Stimulated activated CD4-positive, alpha-beta T cell treated with anti-CD3 and anti-CD28 coated beads, TNF-alpha, amount 100 ng/mL, for 1 hour (primary cell): ENCODE measurements at places on chromosomes 16 and 17.

GRCh38 chr16:3149630-3150345 lies 15.0 kb downstream of the ZNF213 start:
- DNase-seq: no peak

DNA sequence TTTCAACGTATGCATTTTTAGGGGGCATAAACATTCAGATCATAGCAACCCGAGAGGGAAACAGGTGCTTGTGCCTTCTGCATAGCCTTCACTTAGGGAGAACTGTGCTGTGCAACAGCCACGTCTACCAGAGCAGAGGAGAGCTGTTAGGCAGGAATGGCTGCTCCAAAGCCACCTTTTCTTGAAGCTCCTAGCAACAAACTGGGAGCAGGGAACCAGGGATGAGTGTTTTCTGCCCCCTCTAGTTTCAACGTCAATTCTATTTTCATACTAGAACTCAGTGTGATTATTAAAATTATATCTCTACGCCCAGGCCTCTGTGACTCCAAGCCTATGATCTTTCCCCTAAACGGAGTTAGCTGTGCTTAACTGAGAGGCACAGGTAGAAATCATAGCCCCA lies 290.0 kb downstream of the HAPSTR1 start:
- no peak for DNase-seq

DNA sequence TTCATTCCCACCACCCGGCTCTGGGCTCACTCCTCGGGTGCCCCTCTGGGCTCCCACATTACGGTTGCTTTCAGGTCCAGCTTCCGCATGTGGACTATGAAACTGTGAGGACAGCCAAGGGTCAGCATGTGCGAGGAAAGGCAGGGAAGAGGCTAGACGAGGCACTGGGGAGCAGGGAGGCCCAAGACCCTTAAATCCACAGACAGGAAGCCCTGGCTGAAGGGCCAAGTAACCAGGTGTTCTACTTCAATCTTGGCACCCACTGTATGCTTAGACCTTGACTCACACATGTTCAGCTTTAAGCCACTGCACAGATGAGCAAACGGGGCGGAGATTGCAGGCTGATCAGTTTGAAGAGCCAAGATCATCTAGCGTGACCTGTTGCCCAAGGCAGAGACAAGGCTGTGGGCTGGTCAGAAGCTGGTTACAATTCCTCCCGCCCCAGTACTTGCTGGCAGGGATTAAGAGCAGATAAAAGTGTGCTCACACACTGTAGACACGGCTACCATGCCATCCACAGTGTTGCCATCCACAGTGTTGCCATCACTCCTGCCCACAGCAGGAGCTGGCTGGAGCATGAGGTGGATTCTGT lies at the start of gene CES4A:
Gene CES4A, plus strand, starts transcription at position 393 of the 592 bp plus-strand sequence. Its CDS starts 184 bp downstream, at position 577.
- no peak for DNase-seq

DNA sequence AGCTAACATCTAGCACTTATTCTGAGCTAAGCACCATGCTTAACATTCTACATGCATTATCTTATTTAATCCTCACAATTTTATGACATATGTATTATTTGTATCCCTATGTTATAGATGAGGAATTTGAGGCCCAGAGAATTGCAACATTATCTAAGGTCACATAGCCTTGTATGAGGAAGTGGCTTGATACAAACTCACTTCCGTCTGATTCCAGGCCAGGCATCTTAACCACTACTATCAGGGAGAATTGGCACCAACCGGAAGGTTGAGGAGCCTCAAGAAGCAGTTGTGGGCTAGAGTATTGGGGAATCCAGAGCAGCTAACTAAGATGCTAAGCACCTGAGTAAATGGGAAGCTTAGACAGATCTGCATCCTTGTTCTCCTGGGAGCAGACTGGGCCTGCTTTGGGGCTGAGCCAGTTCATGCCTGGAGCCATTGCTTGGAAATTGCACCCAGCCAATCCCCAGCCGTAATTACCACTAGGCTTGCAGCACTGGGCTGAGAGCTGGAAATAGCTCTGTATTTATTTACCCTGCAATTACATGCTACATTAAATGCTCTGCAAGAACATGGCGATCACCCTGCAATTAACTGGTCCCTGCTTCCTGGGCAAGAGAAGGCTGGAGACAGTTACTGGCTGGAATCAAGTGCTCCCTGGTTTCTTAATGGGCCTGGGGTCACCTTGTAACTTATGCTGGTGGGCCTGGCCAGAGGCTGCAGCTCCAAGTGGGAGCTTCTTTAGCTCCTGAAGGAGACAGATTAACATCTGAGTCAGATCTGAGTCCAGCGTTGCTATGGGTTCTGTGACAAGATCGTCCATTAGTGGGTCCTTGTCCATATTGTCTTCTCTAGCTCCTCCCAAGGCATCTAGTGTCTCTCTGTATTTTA lies 273.1 kb upstream of the CCL2 start:
- no peak for DNase-seq

- DNase-seq: no peak
These were observed 702.0 kb downstream of the KCNJ2 start for GRCh38 chr17:70871180-70871818.

DNA sequence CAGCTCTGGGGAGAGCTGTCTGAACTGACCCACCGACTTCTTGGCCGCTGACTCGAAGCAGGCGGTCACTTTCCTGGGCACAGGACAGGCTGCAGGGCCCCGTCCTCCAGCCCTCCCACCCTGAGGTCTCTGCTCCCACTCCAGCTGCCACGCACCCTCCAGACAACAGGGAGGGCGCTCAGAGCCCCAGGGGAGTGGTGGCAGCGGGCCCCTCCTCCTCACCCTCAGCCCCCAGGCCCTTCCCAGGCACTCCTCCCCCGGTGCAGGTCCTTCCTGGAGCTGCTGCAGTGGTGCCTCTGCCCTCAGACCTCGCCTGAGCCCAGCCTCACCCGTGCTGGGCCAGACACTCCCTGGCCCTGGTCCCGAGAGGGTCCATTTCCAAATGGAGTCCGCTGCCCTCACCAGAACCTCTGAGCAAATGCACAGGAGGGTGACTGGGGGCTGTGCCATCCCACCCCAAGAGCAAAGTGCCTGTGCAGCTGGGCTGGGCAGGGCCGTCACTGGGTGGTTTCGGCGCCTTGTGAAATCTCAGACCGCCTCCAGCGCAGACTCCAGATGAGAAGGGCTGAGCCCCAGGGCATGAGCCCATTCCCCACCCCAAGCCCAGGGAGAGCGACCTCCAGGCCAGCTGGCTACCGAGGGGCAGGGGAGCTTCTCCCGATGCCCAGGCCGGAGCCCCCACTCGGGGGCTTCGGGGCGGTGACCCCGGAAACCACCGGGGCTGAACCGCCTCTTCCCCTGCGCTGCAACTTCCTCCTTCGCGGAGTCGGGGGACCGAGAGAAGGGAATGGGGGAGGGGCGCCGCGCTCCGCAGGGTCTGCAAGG lies 717 bp downstream of the CYBA start:
- DNase-seq: no peak

DNA sequence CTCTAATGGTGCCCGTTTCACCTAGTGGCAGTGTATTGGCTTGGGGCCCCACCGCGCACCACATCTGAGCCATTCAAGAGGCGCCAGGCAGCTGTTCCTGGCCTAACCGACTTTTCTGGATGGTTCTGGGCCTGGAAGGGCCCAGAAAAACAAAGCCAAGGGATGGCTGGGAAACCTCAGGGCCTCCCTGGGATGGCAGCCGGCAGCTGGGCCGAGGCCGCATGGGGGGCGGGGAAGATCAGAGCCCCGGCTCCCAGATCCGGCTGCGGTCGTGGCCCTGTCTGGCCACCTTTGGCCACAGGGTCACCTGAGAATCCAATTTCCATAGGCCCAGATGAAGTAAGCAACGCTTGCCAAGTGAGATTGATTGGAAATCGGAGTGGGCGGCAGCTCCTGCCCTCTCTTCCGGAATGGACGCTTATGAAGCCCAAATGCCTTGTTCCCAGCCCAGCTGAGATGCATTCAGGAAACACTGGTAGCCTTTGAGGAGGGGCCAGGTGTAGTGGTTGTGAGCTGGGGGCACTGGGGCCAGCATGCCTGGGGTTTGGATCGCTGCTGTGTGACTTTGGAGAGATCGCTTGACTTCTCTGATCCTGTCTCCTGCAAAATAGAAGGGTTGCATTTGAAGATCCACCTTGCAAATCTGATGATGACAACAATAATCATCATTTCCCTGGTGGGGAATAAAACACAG lies 163.8 kb upstream of the GSE1 start:
- no peak for DNase-seq

- no peak for DNase-seq
These were observed 4.3 kb upstream of the HEATR6 start for GRCh38 chr17:60082946-60083471.

- no peak for DNase-seq
These were observed 692.5 kb downstream of the TOX3 start for GRCh38 chr16:51854401-51854951.

DNA sequence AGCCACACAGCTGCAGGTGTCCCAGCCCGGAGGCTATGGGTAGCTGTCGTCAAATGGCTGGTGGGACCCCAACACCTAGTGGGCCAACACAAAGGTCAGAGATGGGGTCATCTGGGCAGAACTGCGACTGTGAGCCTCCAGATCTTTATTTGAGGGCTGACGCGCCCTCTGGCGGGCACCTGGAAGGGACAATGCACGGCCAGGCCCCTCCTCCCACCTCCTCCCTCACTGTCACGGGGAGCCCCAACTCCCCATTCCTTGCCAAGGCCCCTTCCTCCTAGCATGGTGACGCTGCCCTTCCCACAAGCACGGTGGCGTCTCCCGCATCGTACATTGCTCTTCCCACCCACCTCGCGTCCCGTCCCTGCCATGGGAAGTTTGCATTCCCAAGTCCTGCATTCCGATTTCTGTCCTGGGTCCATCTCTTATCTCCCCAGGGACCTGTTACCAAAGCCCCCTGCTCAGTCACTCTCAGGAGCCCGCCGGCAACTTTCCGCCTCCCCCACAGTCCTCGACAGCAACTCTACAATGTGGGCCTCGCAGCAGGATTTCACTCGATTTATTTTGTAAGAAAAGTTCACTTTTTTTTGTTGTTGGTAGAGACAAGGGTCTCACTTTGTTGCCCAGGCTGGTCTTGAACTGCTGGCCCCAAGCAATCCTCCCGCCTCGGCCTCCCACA lies 1.0 kb downstream of the TLE7 start:
- DNase-seq: no peak

- DNase-seq: no peak
These were observed 6.0 kb upstream of the MRPL38 start for GRCh38 chr17:75910699-75911098.

DNA sequence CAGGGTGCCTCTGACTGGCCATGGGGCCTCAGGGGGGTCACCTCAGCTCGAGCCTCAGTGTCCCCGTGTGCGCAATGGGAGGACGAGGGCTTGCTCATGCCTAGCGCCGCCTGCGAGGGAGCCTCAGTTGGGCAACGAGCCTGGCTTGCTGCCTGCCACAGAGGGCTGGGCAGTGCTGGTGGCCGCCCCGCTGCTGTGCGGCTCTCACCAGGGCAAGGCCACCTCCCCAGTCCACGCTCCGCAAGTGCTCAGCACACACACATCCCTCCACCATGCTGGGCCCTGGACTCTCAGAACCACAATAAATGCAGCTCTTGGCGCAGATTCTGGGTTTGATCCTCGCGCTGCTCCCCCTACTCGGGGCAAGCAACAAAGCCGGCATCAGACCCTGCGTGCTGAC lies 76.2 kb downstream of the ENGASE start:
- no peak for DNase-seq

- no peak for DNase-seq
These were observed 8.3 kb downstream of the POLDIP2 start for GRCh38 chr17:28348979-28349378.

DNA sequence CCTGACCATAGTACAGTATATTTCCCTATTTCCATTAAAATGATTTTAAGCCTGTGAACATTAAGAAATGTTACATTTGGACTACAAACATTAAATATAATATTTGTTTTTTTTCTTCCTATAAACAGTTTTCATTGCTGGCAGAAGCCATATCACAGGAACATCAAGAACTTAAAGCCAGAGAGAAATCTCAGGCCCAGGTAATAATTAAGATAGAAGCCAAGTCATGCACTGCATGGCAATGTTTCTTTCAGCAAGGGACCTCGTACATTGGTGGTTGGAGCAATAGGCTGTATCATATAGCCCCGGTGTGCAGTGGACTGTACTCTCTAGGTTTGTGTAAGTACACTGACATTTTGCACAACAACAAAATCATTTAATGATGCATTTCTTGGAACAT lies 30.1 kb downstream of the CEP95 start:
- no peak for DNase-seq

DNA sequence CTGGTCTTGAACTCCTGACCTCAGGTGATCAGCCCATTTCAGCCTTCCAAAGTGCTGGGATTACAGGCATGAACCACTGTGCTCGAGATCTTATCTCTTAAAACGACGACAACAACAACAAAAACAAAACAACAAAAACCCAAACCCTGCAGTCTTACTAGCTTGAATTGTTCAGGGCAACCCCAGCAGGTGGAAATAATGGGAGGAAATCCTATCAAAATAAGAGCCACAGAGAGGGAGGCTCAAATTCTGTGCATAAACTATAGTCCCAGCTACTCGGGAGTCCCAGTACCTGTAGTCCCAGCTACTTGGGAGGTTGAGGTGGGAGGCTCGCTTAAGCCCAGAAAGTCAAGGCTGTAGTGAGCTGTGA lies 16.5 kb upstream of the ATP6V0A1 start:
- no peak for DNase-seq
